CD8-positive, alpha-beta memory T cell (primary cell): ENCODE measurements at places on chromosomes 12 and 14. TPM values are rescaled to one million over a fixed set of nuclear protein-coding genes. Genes with fewer than 3 reads are reported as not detected.
A peak's percentile ranks its signal among the peaks of the same experiment; 100 is the strongest.

DNA sequence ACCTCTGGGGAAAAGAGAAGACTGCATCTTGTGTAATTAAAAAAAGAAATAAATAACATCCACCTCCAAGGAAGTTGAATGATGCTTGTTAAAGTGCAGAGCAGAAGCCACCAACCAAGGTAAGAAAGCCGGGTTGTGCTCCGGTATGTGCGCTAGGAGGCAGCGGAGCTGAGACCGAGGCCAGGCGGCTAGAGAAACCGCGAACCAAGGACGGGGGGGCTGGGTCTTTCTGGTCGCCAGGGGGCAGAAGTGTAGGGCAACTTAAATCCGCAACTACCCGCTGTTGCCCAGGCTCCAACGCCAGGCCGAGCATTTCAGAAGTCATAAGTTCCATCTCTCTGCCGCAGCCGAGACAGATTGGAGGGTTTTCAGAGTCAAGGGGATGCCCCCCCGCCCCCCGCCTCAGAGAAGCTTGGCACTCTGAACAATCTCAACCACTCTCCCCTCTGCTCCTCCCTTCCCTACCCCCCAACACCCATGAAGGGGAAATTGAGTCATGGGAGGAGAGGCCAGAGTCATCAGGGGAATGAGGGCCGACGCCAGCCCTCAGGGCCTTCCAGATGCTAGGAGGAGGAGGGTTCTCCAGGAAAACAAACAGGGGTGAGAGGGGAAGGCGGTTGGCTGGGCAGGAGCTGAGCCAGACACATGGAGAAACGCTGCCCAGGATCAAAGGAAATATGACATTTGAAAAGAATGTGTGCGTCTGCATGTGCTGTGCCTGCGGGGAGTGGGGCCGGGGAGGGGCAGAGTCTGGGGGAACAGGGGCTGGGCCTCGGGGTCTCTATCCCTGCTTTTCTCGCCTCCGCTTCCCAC lies 2.2 kb upstream of the NFATC4 start:
- H3K4me1 ChIP-seq = peaks cover 30% of the 10 kb centered on the region
- peak; percentile 41 for DNase-seq
- H3K27ac ChIP-seq = no peak overlapping the region

DNA sequence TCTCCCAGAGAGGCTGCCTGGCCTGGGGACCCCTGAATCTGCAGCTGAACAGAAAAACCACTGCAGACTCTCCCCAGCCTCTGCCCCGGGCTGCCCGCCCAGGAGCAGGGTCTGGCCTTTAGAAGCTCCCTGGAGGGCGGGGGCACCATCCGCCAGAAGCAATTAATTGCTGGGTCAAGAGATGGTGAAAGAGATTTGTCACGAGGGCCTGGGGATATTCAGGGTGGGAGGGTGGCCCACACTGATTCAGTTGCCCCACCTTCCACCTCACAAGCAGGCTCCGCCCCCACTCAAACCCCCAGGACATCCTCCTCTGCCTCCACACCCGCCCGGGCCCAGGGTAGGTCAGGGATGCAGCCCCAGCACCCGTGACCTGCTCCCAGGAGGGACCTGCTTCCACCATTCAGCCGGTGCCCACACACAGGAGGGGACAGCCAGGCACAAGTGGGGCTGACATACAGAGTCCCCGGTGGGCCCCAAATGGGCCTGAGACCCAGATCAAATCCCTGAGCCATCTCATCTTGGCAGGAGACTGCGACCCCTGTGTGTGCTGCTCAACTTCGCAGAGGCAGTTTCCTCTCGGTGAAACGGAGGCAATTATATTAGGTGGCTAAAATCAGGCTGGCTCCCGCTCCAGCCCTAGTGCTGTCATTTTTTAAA lies 23.0 kb downstream of the NCOR2 start:
- no peak overlapping the region for H3K27ac ChIP-seq
- H3K36me3 ChIP-seq = no peaks in the 10 kb centered on the region
- peaks cover 44% of the 10 kb centered on the region for H3K4me1 ChIP-seq
- DNase-seq = no peak

GRCh38 chr12:105158876-105159275 lies 51.3 kb downstream of the WASHC4 start:
- H3K36me3 ChIP-seq = peaks cover 11% of the 10 kb centered on the region
- H3K27me3 ChIP-seq = no peaks in the 10 kb centered on the region
- no peak overlapping the region for H3K27ac ChIP-seq
- DNase-seq = no peak
- no peaks in the 10 kb centered on the region for H3K4me1 ChIP-seq
- no peak overlapping the region for H3K4me3 ChIP-seq

DNA sequence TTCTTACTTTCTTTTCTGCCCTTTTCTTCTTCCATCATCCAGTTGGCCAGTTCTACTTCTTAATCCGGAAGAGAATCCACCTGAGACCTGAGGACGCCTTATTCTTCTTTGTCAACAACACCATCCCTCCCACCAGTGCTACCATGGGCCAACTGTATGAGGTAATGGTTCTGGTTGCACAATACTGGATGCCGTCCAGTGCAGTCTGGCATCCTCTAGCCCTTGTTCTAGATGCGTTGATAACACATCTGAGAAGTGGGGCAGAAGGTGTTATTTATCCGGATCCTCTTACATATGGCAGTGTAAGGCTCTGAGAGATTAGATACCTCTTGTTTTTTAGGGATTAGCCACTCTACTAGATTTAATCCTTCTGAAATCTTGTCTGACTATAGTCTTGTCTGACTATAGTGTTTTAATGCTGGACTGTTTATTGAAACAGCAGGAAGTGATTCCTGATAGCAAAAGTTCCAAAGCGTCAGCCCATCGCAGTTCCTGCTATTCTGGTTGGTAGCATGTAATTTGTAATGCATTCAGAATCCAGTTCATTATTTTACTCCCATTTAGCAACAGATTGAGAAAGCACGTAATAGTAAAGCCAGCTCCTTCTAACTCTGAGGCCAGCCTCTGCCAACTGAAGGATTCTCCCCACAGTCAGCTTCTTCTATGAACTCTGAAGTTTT lies 7.9 kb downstream of the GABARAPL1 start:
- H3K36me3 ChIP-seq = peaks cover 3% of the 10 kb centered on the region
- no peaks in the 10 kb centered on the region for H3K27me3 ChIP-seq
- H3K27ac ChIP-seq = no peak overlapping the region
- peaks cover 2% of the 10 kb centered on the region for H3K4me1 ChIP-seq
- no peak overlapping the region for H3K4me3 ChIP-seq
- DNase-seq = no peak

Gene TMEM229B
- total RNA-seq = 3.2 TPM

DNA sequence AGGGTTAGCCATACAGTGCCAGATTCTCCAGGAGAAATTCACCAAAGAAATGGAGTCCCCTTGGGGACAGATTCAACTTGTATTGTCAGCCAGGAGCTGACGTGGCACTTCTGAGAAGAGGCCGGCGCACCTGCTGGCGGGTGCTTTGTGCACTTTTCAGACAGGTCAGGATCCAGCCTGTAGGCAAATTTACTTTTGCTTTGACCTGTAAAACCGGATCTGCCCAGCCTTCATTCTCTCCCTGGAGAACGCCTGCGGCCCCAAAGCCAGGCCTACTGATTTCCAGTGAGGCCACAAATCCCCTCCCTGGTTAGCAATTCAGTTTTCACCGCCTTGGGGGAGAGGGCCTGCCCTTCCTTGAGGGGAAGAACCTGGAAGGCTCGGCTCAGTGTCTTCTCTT lies 17.4 kb downstream of the P2RX4 start:
- H3K4me1 ChIP-seq = peaks cover 46% of the 10 kb centered on the region
- no peak for DNase-seq
- H3K27me3 ChIP-seq = no peaks in the 10 kb centered on the region
- no peak overlapping the region for H3K4me3 ChIP-seq
- peaks cover 10% of the 10 kb centered on the region for H3K36me3 ChIP-seq
- no peak overlapping the region for H3K27ac ChIP-seq
